Peyer's patch (tissue), 4 donors: ENCODE measurements at places on chromosomes 2 and 18. TPM values are rescaled to one million over a fixed set of nuclear protein-coding genes. Genes with fewer than 3 reads are reported as not detected.

DNA sequence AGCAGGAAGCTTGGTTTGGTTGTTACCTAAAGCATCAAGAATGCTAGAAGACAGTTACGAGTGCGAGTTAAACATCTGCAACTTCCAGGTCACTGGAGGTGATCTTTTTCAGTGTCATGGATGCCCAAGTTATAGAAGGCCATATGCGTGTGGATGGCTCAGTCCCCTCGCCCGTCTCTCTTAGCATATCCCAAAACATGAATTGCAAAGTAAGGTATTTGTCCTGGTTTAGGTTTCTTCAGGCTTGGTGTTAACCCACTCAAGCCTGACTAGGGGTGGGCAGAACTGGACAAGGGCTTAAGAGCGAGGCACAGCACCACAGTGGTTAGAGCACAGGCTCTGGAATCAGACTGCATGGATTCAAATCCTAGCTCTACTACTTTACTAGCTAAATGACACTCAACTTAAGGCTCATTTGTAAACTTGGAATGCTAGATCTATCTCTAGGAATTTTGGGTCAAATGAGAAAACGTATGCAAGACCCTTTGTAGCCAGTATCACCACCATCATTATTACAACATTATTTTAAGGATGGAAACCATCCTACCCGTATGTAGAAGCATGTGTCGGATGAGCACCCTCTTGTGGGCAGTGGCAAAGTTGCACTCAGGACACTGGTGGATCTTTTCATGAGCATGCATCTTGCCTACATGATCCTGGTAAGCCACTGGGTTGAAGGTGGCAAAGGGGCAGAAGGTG lies 11.2 kb downstream of the ZNF142 start:
- DNase-seq = peak; percentile 28

- no peak for DNase-seq
These were observed 644.6 kb upstream of the RAB6C start for GRCh38 chr2:129334696-129335410.

DNA sequence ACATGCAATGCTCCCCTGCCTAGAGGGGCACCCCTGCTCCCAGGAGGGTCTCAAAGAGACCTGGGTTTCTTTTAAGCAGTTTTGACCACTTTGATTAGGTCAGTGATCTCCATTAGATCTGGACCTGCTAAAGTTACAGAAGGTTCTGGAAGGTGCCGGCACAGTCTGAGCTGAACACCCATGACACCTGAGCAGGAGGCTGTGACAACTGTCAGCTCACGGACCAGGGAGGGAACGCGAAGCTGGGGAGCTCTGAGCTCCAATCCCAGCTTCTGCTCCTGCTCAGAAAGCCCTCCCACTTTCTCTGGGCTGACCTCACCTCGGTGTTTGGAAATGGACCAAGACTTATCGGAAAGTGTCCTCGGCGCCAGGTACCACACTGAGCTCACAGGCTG lies 113.8 kb downstream of the NFATC1 start:
- DNase-seq = no peak

The PCARE gene
- not detected for total RNA-seq

The GKN2 gene
- not detected for total RNA-seq
